ENCODE measurements at places on chromosomes 5 and 9.

GRCh38 chr5:10372726-10373709 is 19.5 kb downstream of the MARCHF6 start:
- DNase-seq = no peak

- DNase-seq = no peak
Observed at GRCh38 chr5:63843190-63843589, 119.1 kb downstream of the HTR1A start.

DNA sequence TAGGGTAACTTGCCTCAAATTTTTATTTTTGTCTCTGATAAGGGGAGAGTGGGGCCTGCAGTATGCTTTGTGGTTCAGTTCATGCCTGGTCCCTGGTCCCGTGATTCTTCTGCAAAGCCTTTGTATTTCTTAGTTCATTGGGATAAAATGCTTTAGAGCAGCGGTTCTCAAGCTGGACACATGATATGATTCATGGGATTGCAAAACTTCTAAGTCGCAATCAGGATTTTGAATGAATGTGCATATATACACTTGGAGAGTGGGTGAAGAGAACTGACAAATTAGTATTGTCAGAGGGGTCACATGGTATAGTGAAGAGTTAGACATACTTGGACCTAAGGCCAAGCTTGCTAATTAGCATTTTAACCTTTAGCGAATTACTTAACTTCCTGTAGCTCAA is 265.4 kb upstream of the KLF9 start:
- no peak for DNase-seq

- DNase-seq = no peak
Observed at GRCh38 chr9:34047864-34048726, 592 bp downstream of the UBAP2 start.

DNA sequence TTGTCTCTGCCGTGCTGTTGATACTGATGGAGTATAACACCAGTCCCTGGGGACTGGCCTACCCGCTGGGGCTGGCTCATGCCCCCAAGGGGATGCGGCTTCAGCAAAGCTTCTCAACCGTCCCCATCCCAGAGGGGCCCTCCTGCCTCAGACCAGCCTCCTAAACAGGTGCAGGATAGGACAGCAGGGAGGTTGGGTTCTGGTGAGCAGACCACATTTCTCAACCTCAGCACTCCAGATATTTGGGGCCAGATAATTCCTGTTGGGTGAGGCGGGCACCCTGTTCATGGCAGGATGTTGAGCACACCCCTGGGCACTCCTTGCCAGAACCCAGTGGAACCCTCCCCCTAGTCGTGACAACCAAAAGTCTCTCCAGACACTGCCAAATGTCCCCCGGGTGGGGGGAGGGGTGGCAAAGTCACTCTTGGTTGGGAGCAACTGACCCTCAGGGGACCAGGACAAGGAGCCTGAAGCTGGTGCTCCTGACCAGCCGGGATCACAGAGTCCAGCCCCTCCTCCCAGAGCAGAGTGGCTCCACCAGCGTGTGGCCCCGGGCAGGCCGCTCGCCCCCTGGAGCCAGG is 107.8 kb downstream of the ZNF354C start:
- no peak for DNase-seq

DNA sequence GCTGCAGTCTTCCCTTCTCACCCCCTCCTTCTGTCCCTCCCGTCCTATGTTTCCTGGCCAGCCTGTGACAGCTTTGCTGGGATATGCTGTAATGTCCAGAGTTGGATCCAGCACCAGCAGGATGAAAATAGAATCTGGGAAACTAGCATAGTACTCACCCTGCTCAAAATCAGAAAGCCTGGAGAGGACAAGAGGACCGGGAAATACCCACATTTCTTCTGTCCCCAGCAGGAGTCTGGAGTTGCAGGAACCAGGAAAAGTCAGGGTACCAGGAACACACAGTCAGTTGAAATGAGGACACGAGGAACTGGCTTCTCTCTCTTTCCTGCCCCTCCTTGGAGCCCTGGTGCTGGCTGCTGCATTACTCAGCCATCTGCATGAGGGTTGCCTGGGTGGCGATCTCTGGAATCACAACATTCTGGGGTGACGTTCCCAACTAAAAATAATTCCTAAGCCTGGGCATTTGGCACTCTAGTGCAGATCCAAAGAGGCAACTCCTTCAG is 59.6 kb upstream of the NFIL3 start:
- no peak for DNase-seq

GRCh38 chr9:551986-552929 is 289.2 kb upstream of the DMRT1 start:
- DNase-seq = no peak

DNA sequence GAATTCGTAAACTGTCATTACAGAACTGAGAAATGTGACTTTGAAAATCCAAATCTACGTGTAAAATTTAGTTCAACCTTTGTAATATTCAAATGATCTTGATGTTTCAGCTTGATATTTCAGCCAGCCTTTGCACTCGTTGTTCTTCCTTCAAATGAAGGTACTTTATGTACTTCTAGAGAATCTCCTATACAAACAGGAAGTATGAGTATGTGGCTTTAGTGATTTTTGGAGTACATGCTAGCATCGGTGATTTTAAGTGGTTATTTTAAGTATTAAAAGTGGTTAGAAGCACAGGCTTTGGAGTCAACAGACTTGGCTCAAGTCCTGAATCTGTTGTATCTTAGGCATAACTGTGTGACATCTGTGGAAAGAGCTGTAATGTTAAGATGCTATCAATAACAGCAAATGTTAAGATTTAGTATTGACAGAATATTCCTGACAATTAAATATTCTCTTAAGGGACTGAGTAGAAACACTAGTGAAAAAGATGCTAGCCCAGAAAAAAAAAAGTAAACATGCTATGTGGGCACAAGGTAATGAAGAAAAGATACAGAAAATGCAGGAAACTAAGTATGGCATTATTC is 398.0 kb downstream of the ADGRV1 start:
- no peak for DNase-seq

DNA sequence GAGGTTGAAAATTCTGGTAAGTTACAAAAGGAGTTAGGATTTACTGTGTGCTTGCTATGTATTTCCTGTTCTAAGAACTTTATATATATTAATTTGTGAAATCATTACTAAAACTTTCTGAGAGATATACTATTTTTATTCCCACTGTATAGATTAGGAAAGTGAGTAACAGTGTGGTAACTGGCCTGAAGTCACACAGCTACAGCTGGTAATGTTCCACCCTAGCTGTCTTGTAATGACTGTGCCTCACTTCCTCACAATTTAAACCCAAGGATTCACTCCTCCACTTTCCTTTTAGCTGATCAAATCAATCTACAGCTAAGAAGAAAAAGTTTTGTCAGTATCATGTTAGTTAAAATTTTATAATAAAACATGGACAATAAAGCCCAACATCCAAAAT is 278.8 kb downstream of the GAS1 start:
- no peak for DNase-seq

GRCh38 chr9:34049630-34050384 is 1.1 kb upstream of the UBAP2 start:
- no peak for DNase-seq

DNA sequence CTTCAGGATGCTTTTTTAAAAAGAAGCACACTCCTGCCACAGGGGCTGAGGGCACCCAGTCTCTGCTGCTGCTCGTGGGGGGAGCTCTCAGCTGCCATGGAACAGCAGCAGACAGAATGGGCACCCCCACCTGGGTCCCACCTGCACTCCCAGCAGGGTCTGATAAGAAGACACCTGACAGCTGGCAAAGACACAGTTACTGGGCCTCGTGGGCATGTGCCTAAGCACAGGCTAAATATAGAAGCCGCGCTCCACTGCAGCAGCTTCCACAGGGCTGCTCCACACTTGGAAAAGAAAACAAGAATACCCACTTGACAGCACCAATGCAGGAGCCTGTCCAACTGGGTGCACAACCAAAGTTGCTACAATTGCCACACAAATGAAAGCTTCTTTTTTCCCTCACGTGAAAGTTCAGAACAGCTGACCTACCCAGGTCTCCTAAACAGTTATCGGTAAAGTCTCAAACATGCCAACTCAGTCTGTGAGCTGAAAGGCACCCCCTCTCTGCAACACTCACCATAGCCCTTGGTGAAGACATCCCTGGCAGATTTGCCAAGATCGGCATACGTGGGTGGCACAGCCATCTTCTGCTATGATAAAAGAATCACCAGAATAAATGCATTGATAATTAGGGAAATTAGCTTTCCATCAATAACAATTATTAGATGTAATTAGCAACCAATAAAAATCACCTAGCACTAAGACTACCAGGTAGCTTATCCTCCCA is 12.2 kb downstream of the VDAC1 start:
- DNase-seq = no peak

GRCh38 chr9:22216730-22217172 is 207.6 kb upstream of the CDKN2B start:
- no peak for DNase-seq

- DNase-seq = no peak
Observed at GRCh38 chr9:86408121-86408520, 53.9 kb upstream of the TUT7 start.

- no peak for DNase-seq
Observed at GRCh38 chr5:58447226-58447625, 12.7 kb downstream of the PLK2 start.

- no peak for DNase-seq
Observed at GRCh38 chr5:67021521-67021920, 175.1 kb downstream of the CD180 start.

DNA sequence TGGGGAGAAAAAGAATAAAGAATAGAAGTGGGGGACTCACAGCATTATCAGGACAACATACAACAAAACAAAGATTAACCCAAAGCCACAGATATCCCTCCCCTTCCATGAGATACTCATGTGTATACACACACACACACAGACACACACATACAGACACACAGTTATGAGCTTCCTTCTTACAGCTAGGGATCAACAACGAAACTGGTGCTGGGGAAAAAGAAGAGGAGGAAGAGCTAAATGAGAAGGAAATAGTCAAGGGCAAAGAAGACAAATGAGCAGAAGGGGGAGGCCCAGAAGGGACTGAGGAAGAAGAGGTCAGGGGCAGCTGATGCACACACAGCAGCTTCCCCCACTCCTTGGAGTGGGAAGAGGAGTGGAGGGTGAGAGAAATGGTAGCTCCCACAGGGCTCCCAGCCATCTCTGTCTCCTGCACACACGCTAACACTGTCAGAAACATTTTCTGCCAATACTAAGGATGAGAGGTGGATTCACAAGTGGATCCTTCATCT is 66.2 kb downstream of the SIL1 start:
- DNase-seq = no peak

DNA sequence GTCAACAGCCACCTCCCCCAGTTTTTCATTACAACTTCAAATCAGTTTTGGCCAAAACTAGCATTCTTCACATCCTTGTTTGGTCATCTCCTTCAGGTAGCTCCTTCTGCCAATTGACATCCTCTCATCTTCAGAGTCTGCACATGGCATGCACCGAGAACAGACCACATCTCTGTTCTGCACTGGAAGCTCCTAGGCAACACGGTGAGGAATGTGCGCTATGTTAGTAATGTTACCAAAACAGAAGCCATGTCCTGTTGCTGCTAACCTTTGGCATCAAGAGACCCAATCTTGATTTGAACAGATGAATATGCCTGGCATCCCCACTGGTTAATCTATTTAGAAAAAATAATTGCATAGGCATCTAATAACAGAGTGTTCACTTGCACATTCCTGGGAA is 5.1 kb upstream of the HK3 start:
- no peak for DNase-seq

- DNase-seq = no peak
Observed at GRCh38 chr5:179264783-179265513, 80.3 kb downstream of the ADAMTS2 start.

DNA sequence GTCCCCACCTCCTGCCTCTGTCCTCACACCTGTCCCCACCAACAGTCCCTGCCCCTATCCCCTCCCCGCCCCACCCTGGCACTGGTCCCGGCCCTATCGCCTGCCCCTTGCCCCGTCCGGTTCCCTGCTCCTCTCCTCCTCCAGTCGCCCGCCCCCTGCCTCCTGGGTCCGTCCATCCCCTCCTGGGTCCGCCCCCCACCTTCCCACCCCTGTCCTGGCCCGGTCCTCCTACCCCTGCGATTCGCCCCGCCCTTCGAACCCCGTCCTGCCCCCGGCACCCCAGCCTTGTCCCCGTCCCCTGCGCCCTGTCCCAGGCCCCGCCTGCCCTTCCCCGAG is 372 bp downstream of the EDF1 start:
- no peak for DNase-seq

GRCh38 chr9:98218562-98219363 is 26.3 kb upstream of the CORO2A start:
- DNase-seq = no peak

DNA sequence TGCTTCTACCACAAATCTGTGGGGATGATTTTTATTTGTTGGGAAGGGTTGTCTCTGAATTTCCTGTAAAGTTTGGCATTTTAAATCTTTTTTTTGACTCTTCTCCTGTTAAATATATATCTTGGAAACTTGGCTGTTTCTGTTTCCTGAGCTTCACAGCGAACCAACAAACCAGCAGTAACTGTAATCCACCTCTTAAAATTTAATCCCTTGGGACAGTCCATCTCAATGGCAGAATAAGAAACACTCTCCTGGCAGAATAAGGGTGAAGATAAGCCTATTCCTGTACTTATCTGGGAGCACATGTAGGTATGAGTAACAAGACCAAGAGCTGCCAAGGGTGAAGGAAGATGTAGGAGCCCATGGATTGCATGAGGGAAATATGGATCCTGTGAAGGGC is 73.1 kb upstream of the RPS23 start:
- DNase-seq = no peak

GRCh38 chr9:125747765-125748445 is 732 bp downstream of the PBX3 start:
- no peak for DNase-seq

- DNase-seq = no peak
Observed at GRCh38 chr9:121731919-121732318, 80.5 kb downstream of the DAB2IP start.

DNA sequence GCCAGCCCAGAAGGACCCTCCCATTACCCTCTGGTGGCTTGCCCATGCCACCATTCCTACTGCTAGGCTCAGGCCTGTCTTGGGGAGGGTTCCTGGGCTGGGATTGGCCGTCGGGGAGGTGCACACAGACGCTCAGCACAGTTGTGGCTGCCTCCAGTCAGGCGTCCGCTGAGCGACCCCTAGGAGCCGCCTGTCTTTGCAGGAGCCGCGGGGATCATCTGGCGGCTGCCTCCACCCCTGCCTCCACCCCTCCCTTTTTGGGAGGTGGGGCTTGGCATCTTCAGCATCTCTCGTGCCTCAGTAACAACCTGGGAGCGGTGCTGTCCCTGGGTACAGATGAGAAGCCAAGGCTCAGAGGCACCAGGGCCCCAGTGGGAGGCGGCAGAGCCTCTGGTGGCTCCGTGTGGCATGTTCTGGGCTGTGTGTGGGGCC is 39.6 kb downstream of the RXRA start:
- no peak for DNase-seq

All from cortex of kidney (tissue), 1 donor.